ENCODE measurements at places on chromosomes 5 and 9.

DNA sequence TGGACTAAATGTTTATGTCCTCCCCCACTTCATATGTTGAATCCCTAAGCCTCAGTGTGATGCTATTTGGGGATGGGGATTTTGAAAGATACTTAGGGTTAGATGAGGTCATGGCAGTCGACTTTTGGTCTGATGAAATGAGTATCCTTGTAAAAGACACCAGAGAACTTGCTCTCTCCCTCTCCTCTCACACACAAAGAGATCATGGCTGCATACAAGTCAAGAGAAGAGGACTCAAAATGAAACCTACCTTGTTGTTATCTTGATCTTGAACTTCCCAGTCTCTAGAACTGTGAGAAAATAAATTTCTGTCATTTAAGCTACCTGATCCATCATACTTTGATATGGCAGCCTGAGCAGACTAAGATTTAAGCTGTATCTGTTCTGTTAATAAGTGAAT is 144.0 kb upstream of the HAPLN1 start:
- no peak for DNase-seq

- DNase-seq = no peak
Measured at GRCh38 chr5:138833726-138834480, 41.2 kb downstream of the LRRTM2 start.

DNA sequence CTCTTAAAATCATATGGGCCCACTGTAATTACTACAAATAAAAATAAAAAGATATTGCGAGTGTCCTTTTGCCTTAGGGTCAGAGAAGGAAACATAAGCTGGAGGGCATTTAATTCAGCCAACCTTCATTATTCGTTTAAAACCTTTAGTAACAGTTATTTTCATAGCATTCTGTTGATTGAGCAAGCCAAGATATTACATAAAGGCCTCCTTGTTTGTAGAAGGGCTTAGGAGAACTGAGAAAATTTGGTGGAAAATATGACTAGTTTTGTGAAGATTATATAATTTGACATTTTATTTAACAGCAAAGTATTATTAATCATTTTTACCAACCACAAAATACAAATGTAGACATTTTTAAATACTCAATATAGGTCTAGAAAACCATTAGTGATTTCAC is 62.2 kb downstream of the COX7C start:
- DNase-seq = no peak

GRCh38 chr9:111799506-111799905 is 4.8 kb upstream of the SHOC1 start:
- DNase-seq = no peak

DNA sequence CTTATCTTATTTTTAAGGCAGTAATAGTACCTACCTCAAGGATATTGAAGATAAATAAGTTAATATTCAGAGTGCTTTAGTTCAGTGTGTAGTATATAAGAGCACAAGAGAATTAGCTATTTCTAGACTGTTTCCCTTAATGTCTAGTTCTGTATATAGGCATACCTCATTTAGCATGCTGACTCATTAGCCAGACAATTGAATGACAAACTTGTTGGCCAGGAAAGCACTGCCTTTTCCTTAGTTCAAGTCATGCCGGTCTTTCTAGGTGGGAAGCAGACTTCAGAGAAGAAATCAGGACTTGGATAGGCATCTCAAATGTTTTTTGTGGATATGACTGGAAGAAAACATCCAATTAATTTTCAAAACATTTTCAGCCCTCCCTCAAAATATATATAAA is 3.2 kb upstream of the FBXO4 start:
- no peak for DNase-seq

- DNase-seq = peak; percentile 91
Measured at GRCh38 chr5:135491552-135492318, 39.6 kb upstream of the TIFAB start.

DNA sequence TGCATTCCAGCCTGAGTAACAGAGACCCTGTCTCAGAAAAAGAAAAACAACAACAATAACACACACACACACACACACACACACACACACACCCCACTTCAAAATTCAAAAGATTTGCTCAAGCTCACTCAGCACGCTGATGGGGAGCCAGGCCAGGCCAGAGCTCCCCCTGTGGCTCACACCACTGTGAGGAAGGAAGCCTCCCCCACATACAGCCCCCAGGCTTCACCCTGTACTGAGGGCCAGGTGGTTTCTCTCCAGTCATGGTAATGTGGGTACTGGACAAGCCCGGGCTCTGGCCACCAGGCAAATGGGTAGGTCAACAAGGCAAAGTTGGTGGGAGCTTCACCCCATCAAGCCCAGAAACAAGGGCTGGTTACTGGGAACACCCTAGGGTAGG is 19.0 kb downstream of the ATOX1 start:
- DNase-seq = no peak

DNA sequence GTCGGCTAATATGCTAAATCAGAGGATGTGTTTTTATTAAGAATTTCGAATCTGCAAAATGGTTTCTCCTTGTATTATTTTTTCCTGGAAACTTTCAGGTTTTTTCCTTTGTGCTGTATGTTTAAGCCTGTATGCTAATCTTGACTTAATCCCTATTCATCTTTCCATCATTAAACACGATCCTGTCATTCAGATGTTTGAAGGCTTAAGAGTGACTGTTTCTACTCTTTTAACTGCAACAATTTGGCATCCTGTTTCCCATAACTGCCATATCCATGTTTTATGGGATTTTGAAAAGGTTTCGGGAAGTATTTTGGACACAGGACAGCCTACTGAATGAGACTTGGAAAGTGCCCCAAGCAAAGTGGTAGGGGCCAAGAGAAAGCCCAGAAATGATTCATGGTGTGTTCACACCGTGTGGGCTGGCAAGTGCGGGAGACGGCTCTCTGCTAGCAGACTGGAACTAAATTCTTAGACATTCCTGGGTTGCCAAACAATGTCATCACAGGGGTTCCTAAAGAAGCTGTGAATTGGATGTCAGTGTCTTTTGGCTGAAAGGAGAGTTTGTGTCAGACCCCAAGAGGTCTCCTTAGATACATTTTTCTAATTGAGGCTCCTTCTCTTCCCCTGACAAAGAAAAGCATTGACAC is 125.4 kb upstream of the ADAMTS16 start:
- DNase-seq = no peak

DNA sequence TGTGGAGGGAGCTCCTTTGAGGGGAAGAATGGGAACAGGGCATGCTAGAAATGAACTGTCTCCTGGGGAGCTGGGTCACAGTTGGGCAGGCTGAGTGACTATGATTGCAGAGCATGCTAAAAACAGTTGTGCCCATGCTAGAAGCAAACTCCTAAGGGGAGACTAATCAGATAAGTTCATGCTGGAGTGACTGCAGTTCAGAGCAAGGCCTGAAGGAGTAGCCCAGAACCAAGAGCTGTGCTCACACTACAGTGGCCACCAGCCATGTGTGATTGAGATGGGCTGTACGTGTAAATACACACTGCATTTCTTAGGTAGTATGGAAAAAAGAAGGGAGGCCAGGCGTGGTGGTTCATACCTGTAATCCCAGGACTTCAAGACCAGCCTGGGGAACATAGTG is 10.3 kb upstream of the AK1 start:
- no peak for DNase-seq

DNA sequence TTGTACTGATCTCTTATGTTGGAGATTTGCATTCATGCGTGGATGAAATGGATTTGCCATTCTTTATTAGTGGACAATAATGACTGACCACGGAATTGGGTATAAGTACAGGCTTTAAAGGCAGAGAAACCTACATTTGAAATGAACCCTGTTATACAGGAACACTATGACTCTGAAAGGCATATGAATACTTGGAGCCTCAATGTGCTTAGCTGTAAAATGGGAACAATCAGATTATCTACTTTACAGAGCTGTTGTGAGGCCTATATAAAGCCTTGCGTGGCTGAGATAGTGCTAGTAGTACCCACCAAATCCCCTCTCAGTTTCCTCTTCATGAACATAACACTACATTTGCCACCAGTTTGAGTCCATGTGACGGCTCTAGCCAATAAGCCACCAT is 18.9 kb upstream of the MGAT1 start:
- DNase-seq = no peak

GRCh38 chr9:120438836-120439546 is 141.0 kb downstream of the CDK5RAP2 start:
- DNase-seq = no peak

GRCh38 chr9:109739760-109740159 is 40.2 kb upstream of the PALM2AKAP2 start:
- no peak for DNase-seq

DNA sequence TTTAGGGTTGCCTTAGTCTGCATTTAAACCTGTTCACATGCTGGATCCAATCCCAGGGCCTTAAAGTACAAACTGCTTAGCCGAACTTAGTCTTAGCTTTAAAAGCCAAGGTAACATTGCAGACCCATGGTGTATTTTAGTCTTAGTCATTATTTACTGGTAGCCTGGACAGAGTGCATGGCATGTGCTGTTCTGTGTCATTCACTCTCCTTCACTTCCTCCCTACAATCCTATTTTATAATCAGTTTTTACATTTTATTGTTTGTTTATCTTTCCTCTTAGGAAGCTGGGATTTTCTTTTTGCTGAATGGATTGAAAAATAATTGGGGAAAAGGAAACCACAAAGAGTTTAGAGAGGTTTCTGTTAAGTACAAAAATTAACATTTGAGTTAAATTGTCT is 29.4 kb upstream of the TAL2 start:
- DNase-seq = no peak

DNA sequence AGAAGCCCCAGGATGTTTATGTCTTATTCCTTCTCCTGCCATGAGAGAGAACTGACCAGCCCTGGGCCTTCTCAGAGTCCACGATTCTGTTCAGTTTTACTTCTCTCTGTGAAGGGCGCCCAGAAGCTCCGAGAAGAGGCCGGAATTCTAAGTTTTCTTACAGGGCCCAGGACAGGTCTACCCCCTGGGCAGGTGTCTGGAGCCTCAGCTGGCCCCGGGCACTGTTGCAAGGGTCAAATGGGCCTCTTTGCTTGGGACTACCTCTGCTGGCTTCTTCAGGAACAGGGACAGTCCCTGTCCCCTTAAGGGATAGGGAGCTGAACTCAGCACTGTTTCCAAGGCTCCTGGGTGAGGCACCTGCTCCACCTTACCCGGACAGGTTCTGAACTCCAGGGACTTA is 55.0 kb downstream of the RASGEF1C start:
- DNase-seq = no peak

Measured in RWPE2 (cell line).